EH (cell line): ENCODE measurements at places on chromosomes 3 and 15.

- DNase-seq = no peak
Observed at GRCh38 chr3:191721390-191721861, 260.5 kb downstream of the PYDC2 start.

DNA sequence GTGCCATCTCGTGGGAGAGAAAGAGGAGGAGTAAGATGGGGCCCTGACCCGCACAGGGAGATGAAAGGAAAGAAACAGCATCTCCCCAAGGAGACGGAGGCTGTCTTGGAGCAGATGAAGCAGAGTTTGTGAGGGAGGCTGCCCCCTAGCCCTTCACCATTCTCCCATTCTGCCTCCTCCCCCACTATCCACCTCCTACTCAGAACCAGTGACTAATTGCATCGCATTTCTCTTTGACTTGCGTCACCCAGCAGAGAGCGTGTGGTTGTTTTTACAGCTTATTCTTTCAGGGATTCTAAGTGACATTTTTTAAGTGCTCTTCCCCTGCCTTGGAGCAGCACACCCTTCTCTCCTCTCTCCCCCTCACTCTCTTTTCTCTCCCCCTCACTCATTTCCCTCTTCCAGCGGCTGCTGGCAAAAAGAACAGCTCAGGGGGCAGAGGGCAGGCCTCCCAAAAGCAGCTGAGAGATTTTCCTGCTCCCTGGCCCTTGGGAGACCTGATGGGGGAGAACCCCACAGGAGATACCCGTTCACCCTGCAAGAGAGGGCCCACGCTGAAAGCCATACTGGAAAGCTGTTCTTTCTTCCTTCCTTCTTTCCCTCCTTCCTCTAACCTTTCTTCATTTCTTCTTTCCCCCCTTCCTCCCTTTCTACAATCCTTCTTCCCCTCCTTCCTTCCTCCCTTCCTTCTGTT, 91.8 kb downstream of the MRPL46 start:
- DNase-seq = peak; percentile 85

- peak; percentile 39 for DNase-seq
Observed at GRCh38 chr3:117695321-117695720, 985.7 kb downstream of the TUSC7 start.

DNA sequence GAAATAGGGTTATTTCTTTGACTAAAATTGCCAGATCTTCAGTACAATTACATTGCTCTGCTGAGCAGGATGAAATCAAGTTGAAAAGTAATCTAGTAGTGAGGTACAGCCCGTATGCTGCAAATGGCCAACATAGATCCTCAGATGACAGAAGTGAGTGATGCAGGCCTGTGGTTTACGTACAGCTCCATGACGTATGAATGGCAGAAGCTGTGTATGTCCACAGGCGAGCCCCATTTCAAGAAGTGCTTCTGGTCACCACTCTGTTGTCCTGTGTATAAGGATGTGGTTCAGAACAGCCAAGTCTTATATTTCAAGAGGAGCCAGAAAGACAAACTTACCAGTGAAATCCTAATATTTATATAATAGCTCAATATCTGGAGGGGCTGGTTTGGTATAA, 9.2 kb downstream of the CD86 start:
- no peak for DNase-seq

GRCh38 chr15:55250392-55250791, 39.2 kb downstream of the RAB27A start:
- peak; percentile 51 for DNase-seq

- peak; percentile 12 for DNase-seq
Observed at GRCh38 chr3:56154297-56154696, 314.0 kb downstream of the ERC2 start.

DNA sequence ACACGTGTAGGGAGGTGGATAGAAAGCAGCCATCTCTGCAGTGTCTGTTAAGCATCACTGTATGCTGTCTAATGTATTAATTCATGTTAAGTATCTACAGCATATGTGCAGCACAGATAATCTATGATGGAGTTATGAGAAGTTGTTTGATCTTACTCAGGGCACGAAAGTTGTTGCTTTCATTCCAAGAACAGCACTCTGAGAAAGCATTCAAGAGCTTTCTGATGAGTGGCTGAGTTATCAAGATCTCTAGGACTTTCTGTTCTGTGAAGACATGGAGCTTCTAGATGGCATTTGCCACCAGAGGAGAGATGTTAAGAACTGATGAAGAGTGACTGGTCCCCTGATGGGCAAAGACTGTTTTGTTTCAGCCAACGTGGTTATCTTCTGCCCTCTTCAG, 22.6 kb upstream of the TPRG1 start:
- DNase-seq = no peak

GRCh38 chr15:73573572-73573971, 59.6 kb downstream of the NPTN start:
- DNase-seq = peak; percentile 91

- DNase-seq = no peak
Observed at GRCh38 chr3:86695752-86696151, 295.2 kb downstream of the VGLL3 start.

DNA sequence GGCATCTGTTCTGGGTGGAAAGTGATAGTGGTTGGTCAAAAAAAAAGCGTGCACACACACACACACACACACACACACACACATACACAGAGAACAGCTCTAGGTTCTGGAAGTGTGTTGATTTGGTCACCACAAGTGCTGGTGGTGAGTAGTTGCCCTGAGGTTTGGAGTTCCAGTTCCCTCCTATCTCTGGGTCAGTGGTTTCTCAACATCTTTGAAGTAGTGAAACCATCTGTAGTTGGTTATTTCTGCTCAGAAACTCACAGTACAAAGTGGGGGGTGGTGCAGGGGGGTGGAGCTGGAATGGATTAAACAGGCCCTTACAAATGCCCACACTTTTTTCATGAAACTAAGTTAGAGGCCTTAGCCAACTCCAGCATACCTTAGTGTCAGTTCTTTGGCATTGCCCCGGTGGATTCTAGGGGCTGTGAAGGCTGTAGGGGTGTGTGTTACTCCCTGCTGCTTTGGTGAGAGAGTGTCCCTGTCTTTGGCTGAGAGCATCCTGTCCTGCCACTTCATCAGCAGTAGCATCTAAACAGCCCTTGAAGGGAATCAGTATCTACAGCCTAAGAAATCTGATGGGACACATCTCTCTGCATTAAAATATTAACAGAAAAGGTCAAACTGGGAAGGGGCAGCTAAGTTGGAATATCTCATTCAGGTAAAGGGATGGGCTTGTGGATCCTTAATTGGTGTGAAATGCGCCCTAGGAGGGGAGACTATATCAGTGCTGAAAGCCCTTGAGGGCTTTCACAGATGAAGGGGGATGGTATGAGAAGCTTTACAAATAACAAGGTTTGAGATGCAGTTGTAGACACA, 20.6 kb downstream of the SMAD3 start:
- peak; percentile 92 for DNase-seq

DNA sequence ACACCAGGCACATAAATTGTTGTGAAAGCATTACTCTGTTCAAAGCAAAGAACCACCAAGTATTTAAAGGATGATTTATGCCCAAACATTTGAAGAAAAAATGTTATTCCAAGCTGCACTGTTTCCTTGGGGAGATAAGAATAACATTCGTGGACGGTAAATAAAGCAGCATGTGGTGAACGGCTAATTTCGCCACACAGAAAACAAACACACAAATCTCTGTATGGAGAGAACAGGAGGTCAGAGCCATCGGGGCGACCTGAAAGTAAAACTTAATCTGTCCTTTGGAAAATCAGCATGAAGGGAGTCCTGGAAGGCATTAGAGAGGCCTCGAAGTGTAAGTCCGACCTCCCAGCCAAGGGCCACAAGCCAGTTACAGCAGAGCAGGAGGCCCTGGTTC, 27.1 kb upstream of the GABRG3 start:
- no peak for DNase-seq

DNA sequence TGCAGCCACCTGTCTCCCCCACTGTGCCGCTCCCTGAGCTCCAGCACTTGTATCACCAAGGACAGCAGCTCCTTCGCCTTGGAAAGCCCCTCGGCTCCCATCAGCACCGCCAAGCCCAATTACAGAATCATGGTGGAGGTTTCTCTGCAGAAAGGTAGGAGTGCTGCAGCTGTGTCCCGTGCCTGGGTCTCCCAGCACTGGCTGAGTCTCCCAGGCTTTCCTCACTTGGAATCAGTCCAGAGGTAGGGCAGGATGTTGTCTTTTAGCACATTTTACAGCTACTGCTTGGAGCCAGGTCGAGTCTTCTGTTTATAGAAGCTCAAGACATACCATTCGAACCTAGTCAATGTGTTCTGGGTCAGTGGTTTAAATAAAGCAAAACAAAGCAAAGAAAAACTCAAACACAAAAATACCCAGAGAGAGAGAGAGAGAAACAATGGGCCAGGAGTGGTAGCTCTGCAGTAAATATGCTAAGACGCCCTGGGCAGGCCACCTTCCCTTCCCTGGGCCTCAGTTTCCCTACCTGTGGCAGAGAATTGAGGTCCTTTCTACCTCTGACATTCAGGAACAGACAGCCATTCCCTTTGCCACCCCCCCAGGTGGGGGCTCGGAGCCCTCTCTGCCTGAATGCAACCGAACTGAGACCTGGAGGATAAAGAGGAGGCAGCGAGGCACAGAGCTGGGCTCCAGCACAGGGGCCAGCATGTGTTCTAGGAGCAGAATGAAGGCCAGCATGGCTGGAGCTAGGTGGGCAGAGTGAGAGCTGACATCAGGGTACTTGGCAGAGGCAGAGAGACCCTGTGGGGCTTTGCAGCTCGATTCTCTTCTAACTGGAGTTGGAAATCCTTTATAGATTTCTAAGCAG, 44.1 kb downstream of the STARD5 start:
- DNase-seq = peak; percentile 38

DNA sequence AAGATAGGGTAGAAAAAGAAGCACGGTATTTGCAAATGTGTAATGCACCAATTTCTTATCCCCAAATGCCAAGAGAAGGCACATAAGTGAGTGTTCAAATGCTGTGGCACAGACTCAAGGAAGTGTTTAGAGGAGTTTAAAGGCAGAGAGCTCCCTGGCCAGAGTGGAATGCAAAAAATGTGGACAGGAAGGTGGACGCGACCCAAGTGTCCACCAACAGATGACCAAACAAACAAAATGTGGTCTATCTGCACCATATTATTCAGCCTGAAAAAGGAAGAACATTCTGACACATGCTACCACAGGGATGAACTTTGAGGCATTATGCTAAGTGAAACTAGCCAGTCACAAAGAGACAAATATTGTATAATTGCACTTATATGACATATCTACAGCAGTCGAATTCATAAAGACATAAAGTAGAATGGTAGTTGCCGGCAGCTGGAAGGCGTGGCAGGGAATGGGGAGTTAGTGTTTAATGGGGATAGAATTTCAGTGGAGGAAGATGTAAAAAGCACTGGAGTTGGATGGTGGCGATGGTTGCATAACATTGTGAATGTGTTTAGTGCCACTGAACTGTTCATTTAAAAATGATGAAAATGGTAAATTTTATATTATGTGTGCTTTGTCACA, 126.6 kb downstream of the SRGAP3 start:
- DNase-seq = peak; percentile 3

GRCh38 chr3:122755491-122755890, 38.1 kb downstream of the HSPBAP1 start:
- no peak for DNase-seq

GRCh38 chr3:11523572-11524101, 120.1 kb downstream of the VGLL4 start:
- peak; percentile 42 for DNase-seq

- DNase-seq = peak; percentile 81
Observed at GRCh38 chr3:150743508-150743907, 19.5 kb downstream of the SIAH2 start.

GRCh38 chr3:104190681-104191080, 1176.0 kb upstream of the ALCAM start:
- no peak for DNase-seq

- no peak for DNase-seq
Observed at GRCh38 chr3:150627557-150627956, 24.4 kb downstream of the SELENOT start.

GRCh38 chr3:127016043-127016343, 33.1 kb downstream of the PLXNA1 start:
- DNase-seq = no peak

DNA sequence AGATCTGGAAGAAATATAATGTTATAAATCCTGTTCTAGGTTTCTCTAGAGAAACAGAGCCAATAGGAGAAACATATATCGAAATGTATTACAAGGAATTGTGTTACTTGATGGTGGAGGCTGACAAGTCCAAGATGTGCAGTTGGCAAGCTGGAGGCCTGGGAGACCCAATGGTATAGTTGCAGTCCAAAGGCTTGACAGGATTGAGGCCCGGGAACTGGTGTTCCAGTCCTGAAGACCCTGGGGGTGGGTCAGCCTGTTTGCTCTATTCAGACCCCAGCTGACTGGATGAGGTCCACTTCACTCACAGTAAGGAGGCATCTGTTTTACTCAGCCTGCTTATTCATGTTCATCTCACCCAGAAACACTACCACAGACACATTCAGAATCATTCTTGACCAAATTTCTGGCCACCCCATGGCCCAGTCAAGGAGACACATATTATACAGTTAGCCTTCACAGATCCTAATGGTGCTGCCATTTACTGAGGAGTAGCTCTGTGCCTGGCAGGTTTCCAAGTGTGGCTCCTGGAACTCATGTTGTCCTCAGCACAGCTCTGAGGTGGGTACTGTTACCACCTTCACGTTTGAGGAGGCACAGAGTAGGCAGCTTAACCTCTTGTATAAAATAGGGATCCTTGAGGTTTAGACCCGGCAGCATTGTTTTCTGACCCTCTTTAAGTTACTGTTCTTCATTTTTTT, 3.7 kb downstream of the TRAK1 start:
- DNase-seq = no peak

- peak; percentile 92 for DNase-seq
Observed at GRCh38 chr15:61916104-61916503, 144.1 kb downstream of the VPS13C start.

GRCh38 chr15:70647396-70647795, 116.0 kb downstream of the UACA start:
- DNase-seq = no peak

- no peak for DNase-seq
Observed at GRCh38 chr15:69914960-69915359, 182.8 kb downstream of the TLE3 start.

DNA sequence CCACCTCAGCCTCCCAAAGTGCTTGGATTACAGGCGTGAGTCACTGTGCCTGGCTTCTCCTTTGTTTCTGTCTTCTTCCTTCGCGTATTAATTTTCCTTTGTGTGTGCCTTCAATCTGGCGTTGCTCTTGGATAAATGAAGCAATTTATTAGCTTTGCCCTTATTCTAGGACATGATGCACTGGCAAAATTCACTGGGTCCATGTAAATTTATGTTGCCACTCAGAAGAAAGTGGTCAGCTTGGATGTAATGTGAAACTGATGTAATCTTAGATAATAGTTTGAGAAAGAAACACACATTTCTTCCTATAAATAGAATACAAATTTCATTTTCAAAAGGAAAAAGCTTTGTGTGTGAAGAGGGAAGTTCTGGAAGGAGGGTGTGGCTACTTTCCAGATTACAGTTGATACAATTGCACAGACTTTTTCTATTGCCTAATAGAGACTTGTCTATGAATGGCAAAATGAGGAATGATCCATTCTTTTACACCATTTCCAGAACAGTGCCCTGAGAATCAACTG, 23.3 kb upstream of the ATP1B3 start:
- DNase-seq = no peak

- no peak for DNase-seq
Observed at GRCh38 chr3:160213191-160213590, 12.0 kb upstream of the C3orf80 start.

- peak; percentile 13 for DNase-seq
Observed at GRCh38 chr3:164641071-164641470, 437.2 kb downstream of the SI start.

- DNase-seq = no peak
Observed at GRCh38 chr3:22129101-22129500, 378.1 kb upstream of the ZNF385D start.
